Activated CD8-positive, alpha-beta memory T cell treated with anti-CD3 and anti-CD28 coated beads for 1 hour (primary cell): ENCODE measurements at places on chromosomes 2 and 18.

- DNase-seq, result no peak
These were observed 25.2 kb upstream of the FAM117B start for GRCh38 chr2:202609381-202610145.

DNA sequence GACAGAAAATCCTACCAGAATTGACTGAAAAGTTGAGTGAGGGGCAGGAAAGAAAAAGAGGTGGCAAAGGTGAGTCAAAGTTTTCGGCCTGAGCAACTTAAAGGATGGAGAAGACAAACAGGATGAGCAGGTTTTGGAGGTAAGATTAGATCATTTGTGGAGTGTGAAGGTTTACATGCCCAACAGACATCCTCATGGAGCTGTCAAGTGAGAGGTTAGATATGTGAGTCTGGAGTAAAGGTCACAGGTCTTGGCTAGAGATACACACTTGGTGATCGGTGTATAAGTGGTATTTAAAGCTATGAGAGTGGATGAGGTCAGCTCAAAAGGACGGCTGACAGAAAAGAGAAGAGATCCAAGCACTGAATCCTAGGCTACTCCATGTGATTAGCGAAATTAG is 11.1 kb upstream of the MYL12A start:
- no peak for DNase-seq

GRCh38 chr2:203675086-203675485 is 31.4 kb upstream of the CD28 start:
- DNase-seq, result no peak

- no peak for DNase-seq
These were observed 213.1 kb downstream of the MYO3B start for GRCh38 chr2:170391018-170391417.

DNA sequence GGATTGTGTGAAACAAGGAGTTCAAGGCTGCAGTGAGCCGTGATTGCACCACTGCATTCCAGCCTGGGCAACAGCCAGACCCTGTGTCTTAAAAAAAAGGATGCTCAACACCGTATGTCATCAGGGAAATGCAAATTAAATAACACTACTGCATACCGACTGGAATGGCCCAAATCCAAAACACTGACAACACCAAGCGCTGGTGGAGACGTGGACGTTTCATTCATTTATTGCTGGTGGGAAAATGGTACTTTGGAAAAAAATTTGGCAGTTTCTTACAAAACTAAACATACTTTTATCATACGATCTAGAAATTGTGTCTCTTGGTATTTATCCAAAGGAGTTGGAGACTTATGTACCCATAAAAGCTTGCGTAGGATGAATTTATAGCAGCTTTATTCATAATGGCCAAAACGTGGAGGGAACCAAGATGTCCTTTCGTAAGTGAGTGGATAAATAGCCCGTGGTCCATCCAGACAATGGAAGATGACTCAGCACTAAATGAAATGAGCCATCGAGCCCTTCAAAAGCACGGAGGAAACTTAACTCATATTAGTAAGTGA is 24.2 kb downstream of the NEU4 start:
- no peak for DNase-seq

DNA sequence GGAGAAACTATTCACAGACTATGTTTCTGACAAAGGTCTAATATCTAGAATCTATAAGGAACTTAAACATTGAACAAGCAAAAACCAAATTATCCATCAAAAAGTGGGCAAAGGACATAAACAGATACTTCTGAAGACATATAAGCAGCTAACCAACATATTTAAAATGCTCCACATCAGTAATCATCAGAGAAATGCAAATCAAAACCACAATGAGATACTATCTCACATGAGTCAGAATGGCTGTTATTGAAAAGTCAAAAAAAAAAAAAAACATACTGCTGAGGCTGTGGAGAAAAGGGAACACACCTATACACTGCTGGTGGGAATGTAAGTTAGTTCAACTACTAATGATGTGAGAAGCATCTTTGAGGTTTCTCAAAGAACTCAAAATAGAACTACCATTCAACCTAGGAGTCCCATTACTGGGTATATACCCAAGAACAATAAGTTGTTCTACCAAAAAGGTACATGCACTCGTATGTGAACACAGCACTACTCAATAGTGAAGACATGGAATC is 220.4 kb upstream of the TFPI start:
- DNase-seq, result no peak

DNA sequence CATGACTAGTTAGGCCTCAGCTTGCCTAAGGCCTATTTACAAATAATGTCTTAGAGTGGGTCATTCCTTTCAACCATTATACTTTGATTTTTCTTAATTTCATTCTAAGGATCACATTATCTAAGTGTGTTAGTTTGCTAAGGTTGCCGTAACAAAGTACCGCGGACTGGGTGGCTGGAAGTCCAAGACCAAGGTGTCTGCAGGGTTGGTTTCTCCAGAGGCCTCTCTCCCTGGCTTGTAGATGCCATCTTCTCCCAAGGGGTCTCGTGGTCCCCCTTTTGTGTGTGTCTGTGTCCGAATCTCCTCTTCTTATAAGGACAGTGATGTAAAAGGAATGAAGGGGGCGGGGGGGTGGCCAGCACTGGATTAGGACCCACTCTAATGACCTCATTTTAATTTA is 18.4 kb upstream of the ITM2C start:
- DNase-seq, result no peak

DNA sequence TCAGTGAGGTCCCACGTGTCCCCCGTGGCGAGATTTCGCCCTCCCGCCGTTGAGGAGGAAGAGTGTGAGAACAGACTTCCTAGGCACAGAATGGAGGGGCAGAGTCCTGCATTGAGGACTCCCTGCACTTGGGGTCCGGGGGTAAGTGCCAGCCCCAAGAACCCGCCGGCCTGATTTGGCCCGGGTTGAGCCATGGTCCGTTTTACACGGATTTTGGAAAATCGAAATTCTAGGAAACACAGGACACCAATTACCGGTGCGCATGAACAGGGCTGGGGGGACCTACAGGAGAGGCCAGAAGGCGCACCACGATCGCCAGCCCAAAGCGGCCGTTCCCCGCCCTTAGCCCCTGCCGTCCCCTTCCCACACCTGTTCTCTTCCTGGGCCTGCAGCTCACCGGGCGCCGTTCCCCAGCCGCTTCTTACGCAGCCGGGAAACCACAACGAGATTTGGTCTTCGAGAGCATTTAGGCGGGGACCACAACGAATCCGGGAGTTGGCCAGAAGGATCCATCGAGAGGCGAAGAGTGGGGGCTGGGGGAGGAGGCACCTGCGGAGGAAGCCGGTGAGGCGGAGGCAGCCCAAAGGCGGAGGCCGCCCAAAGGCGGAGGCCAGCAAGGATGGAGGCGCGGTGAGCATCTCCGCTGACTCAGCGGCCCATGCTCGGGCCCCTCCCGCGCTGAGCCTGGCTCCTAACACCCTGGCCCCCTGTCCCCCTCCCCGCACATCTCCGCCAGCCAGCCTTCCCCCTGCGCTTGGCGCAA is 464 bp upstream of the TLX2 start:
- no peak for DNase-seq

DNA sequence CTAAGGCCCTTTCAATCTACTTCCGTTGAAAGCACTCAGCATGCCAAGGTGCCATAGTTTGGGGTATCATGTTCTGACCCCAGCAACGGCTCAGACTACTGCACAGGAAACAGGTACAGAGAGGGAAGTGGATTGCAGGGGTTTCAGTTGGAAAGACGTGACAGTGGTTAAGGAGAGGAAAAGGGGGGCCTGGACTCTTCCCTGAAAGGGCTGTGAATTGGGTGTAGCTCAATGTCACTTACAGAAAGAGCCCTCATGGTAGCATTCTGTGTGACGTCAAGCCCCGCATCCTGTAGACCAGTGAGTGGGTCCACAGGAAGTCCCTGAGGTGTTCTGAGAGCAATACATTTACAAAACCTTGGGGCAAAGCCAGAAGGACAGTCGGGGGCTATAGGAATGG is 121.5 kb upstream of the GYPC start:
- no peak for DNase-seq

- DNase-seq, result no peak
These were observed 64.0 kb downstream of the MBP start for GRCh38 chr18:77068321-77069312.

DNA sequence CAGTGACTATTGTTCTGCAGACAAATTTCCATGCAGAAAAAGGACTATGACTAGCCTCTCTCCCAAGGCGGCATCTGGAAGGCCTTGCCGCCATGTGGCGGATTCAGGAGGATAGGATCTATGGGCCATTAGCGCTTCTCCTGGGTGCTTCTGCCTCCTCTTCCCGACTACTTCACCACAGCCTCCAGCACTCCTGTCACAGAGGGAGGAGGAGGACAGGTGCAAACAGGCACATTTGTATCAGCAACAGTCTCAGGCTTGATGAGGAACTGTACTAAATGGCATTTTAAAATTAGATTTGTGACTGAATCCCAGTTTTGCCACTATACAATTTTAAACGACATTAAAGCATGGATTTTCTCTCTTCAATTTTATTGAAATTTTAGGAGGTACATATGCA is 114.9 kb downstream of the NOL10 start:
- DNase-seq, result no peak

DNA sequence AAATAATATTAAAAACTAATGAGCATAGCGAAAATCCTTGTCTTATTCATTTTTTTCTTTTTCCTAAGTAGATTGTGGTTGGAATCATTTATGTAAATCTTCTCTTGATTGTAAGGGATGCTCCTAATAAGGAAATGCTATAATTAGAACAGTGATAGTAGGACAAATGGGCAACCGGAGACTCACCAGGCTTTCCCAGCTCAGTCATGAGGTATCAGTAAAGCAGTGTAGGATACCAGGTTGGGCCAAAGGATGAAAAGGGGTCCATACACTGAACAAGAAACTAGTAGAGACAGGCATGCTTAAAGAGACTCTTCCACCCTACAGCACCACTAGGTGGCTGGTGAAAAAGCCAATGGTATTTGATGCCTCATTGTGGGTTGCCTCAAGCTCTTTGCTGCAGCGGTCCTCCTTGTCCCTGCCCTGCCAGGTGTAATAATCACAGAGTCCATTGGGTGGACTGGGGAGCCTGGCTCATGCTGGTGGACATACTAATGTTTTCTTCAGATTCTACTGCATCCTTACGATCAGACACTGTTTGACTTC is 71.4 kb upstream of the FAM98A start:
- DNase-seq, result no peak

- no peak for DNase-seq
These were observed 454.9 kb upstream of the CHAC2 start for GRCh38 chr2:53312721-53313120.

DNA sequence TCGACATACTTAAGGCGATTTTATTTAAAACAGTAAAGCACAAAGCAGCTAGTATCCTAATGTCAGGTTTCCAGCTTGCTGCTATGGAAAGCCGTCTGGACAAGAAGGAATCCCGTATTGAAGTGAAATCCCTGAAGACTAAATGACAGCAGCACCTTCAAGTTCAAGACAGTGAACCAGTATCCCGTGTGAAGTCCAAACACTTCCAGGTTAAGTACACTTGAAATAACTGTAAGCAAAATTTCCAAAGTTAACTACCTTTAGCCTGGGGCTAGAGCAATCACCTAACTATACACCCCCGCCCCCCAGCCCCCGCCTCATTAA is 1.2 kb downstream of the MBOAT2 start:
- DNase-seq, result no peak

- DNase-seq, result no peak
These were observed 4.1 kb upstream of the MSH6 start for GRCh38 chr2:47778698-47779425.

GRCh38 chr2:122148128-122148767 is 392.8 kb downstream of the TSN start:
- DNase-seq, result no peak

GRCh38 chr2:84115173-84115857 is 343.8 kb downstream of the SUCLG1 start:
- DNase-seq, result no peak

- DNase-seq, result no peak
These were observed 39.9 kb downstream of the TGFA start for GRCh38 chr2:70513738-70514137.

GRCh38 chr18:47628893-47629292 is 301.6 kb downstream of the SMAD2 start:
- DNase-seq, result no peak

GRCh38 chr2:41329040-41329439 is 718.8 kb upstream of the PKDCC start:
- no peak for DNase-seq

DNA sequence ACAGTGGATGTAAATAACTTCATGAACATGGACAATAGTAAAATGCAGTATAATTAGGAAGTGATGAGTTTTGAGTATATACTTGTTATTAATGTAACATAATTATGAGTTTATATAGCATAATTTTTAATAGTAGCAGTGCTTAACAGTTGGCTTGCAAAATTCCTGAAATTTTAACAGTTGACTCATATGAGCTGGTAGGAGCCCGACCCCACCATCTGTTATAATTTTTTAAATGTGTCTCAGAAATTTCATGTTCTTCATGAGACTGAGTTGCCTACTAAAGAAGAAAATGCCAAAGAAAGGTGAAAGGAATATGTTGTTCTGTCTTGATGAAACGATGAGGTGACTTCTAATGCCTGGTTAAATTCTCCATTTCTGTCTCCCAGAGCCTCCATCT is 62.6 kb downstream of the ITGB1BP1 start:
- no peak for DNase-seq

DNA sequence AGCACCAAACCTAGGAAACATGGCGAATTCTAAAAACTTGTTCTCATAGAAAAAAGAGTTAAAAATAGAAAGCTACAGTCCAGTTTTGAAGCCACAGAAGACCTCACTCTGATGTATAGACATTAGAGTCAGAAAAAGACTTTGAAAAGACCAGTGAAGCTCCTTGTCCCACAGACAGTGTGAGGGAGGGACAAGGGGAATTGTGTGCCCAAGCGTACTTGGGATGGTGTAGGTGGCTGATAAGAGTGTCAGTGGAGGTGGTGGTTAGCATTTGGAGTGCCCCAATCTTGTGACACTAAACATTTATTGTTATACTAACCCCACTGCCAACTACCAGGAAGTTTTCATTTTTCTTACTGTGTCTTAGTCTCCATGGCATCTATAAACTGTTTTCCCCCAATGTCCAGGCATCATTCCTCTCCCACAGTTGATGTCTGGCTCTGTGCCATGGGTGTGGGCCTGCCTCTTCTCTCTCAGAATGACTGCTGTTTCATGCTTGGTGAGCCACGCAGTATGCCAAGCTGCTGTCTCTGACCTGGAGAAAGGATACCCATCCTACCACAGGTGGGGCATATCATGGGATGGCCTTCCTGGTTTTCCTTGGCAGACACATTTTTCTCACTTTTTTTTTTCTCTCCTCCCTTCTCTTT is 161.4 kb downstream of the RPIA start:
- no peak for DNase-seq

- DNase-seq, result no peak
These were observed 368.0 kb upstream of the RAB6C start for GRCh38 chr2:129611471-129611870.

- no peak for DNase-seq
These were observed 115.9 kb downstream of the MEIS1 start for GRCh38 chr2:66550826-66551225.

- no peak for DNase-seq
These were observed 1.0 kb downstream of the NAB1 start for GRCh38 chr2:190649798-190650390.

DNA sequence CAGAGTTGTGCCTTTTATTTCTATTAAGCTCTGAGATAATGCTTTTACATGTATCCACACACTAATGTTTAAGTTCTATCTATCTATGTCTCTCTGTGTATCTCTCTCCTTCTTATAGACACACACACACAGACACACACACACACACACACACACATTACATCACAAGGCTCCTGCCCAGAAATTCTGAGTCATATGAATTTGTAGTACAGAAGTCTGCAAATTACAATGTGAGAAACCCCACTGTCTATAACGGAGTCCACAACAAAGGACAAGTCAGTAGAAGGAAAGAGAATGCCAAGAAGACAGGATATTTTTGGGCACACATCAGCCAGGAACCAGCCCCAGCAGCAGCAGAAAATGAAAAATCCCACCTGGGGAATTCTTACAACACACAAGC is 142.4 kb downstream of the EN1 start:
- no peak for DNase-seq
